ENCODE measurements at places on chromosomes 4 and X. TPM values are rescaled to one million over a fixed set of nuclear protein-coding genes. Genes with fewer than 3 reads are reported as not detected.

The SPP1 gene
- total RNA-seq, result 7,203 TPM

DNA sequence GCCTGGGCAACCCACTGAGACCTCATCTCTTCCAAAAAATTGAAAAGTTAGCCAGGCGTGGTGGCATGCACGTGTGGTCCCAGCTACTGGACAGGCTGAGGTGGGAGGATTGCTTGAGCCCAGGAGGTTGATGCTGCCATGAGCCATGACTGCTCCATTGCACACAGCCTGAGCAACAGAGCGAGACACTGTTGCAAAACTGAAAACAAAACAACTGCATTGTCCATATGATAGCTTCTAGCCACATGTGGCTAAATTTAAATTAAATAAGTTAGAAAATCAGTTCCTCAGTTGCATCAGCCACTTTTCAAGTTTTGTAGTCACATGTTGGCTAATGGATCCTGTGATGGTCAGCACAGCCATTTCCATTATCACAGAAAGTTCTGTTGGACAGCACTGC lies 67.9 kb downstream of the GAB1 start:
- peak; percentile 16 for DNase-seq

DNA sequence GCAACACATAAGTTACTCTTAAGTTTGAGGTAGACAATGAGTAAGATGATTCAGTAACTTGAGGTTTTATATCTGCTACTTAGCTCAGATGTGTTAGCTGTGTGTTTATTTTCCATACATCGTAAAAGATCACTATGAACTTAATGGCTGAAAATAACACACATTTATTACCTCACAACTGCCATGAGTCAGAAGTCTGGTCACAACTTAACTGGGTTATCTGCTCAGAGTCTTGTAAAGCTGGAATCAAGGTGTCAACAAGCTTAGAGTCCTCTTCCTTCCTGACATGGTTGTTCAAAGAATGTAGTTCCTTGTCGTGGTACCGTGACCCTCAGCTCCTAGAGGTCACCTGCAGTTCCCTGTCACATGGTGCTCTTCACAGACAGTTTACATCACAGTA lies 204.9 kb upstream of the MAGEB2 start:
- DNase-seq, result no peak

- DNase-seq, result no peak
These were observed 19.1 kb downstream of the ATP5ME start for GRCh38 chr4:654871-655463.

GRCh38 chrX:17473021-17473420 lies 98.0 kb downstream of the NHS start:
- DNase-seq, result no peak
